ENCODE measurements at places on chromosomes 13 and 19.

GRCh38 chr13:35855531-35856019 is 275.6 kb downstream of the DCLK1 start:
- DNase-seq: no peak

DNA sequence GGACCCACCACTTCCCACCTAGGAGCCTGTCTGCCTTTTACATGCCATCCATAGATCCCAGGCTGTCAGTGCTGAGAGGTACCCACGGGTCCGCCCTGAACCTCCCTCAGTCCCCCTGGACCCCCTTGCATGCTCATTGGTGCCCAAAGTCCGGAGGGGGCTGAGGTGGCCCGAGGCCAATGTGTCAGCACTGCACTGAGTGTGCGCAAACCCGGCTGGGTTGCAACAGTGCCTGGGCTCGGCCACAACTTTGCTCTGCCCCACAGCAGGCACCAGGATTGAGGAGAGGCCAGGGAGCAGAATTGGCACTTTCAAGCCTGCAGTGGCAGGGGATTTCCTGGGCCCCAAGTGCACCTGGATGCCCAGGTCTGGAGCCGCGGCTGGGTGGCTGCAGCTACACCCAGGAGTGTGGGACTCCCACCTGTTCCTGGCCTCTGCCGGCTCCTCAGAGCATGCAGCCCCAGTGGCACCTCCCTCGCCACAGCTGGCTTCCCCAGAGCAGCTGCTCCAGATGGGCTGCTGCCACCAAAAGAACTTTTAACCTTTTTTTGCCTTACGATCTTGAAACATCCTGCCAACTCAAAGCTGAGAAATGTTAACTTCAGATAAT is 837.0 kb downstream of the SLITRK6 start:
- DNase-seq: no peak

DNA sequence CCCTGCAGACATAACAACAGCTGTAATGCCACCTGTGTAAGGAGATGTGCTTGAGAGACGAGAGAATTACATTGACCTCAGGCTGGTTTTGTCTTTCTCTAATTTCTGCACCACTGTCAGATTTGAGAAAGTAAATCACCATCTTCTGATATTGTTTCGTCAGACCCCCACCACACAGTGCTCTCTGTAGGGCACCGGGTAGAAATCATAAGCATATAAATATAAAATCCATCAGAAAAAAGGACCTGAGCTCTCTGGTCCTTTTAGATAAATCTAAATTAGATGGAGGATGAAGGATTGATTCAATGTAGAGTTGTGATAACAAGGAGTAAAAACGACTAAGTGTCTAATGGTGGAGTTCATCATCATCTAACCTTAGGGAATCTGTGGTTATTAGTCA is 1981.0 kb upstream of the PRR20A start:
- no peak for DNase-seq

DNA sequence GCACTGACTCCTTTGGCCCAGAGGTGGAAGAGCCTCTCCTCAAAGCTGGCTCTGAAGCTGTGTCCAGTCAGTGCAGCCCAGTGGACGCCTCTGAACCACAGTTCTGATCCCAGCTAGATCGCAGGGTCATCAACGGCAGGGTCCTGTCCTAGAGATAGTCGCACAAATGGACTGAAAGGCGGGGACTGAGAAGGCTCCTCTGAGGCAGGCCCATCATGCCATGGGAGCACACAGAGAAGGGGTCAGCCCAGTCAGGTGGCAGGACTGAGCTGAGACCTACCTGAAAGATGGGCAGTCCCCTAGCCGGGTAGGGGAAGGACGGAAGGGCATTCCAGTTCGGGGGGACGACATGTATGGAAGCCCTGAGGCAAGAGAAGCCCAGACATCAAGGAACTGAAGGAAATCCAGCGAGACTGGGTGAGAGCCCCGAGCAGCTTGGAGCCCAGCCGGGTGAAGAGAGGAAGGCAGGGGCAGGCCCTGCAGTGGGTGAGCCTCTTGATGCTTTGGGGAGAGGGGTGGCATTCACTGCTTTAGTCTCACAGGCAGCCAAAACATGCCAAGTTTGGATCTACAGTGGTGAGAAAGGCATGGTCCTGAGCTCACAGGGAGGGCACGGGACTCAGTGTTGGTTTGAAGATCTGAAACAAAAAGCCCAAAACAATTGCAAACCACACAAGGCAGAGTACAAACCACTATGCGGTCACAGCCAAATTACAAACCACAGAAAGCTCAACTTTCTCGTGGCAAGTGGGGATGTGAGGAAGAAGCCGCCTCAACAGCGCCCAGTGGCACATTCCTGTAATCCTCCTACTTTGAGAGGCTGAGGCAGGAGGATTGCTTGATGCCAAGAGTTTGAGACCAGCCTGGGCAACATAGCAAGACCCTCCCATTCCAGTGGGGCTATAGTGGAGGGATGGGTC is 10.0 kb downstream of the CALM3 start:
- no peak for DNase-seq

DNA sequence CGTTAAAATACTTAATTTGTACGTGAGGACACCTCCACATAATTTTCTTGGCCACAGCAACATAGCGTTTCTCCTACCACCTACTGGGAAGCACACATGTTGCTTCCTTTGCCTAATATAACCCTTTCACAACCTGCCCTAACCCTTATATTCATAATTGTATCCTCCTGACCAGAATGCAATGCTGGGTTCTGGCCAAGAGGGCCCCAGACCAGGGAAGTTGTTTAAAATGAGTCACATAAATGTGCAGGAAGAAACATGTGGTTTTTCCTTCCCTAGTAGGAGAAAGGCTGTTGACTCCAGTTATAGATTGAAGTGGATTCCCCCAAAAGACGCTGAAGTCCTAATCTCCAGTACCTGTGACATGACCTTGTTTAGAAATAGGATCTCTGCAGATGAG is 187.3 kb downstream of the NUFIP1 start:
- no peak for DNase-seq

- no peak for DNase-seq
Measured at GRCh38 chr19:34308381-34309367, 54.3 kb downstream of the GARRE1 start.

DNA sequence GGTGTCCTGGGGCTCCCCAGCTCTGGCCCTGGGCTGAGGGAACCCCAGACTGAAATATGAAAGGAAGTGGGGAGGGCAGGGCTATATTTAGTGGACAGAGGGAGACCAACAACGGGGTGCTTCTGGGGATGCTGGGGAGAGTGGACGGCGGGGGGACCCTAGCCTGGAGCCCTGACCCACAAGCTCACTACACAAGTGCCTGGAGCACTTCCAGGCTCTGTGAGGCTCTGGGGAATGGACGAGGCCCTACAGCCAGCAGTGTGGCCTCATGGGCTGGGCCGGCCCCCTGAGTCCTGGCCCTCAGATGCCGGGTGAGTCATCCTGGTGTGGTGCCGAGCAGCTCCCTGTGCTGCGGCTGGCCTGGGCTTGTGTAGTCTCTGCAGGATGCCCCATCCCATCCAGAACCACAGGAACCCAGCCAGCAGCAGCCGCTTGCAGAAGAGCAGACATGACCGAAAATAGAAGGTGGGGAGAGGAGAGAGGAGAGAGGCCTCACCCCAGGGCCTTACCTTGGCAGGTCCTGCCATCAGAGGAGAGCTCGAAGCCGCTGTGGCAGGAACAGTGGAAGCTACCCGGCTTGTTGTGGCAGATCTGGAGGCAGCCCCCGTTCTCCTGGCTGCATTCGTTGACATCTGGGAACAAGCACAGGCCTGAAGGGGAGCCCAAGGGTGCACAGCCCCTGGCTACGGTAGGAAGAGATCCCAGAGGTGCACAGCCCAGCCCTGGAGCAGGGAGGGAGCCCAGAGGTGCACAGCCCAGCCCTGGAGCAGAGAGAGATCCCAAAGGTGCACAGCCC is 26.1 kb downstream of the GAS6 start:
- no peak for DNase-seq

DNA sequence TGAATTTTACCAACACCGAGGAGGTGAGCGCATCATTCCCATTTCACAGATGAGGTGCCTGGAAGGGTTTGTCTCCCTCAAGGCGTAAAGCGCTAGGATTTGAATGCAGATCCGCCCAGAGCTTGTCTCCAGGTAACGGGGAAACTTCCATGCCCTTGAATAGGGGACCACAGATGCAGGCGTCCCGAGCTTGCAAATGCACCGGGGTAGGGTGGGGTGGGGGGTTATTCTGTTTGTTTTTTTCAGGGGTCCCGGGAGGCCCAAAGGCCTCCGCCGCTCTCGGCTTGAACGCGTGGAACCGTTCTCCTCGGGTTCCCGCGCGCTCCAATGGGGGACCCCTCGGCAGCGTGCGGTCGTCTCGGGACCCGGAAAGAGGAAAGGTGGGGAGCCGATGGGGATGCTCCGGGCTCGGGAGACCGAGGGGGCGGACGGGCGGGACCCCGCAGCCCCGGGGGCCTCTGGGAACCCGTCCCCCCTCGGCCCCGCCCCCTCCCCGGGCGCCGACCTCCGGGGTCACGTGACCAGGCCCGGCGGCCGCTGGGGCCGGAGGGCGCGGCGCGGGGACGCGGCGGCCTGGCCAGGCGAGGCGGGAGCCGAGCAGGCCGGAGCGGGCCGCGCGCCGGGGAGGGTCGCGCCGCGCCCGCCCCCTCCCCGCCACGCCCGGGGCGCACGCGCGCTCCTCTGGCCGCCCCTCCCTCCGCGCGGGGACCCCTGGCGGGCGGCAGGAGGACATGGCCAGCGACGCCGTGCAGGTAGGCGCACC is at the start of gene PKN1:
TSS of gene PKN1 (plus strand) at position 516 of the 763 bp plus-strand sequence. CDS start at position 732, 216 bp downstream.
- DNase-seq: no peak

GRCh38 chr13:67004511-67004910 is 225.6 kb downstream of the PCDH9 start:
- DNase-seq: no peak

DNA sequence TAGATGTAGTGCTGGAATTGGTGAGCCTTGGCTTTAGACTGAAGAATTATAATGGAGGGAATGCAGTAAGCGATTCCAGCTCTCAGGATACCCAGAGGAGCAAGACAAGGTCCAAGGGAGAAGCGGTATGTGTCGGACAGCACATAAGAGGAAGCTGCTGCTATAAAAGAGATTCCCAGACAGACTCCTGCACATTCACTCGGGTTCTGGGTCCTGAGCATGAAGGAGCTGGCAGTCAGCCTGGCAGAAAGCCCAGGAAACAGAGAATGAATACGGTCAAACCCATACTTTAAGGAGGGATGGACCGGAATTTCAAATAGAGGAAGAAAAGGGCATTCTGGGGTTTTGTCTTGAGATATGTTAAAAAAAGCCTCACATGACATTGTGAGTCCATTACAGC is 308.3 kb downstream of the DNAJC15 start:
- no peak for DNase-seq

DNA sequence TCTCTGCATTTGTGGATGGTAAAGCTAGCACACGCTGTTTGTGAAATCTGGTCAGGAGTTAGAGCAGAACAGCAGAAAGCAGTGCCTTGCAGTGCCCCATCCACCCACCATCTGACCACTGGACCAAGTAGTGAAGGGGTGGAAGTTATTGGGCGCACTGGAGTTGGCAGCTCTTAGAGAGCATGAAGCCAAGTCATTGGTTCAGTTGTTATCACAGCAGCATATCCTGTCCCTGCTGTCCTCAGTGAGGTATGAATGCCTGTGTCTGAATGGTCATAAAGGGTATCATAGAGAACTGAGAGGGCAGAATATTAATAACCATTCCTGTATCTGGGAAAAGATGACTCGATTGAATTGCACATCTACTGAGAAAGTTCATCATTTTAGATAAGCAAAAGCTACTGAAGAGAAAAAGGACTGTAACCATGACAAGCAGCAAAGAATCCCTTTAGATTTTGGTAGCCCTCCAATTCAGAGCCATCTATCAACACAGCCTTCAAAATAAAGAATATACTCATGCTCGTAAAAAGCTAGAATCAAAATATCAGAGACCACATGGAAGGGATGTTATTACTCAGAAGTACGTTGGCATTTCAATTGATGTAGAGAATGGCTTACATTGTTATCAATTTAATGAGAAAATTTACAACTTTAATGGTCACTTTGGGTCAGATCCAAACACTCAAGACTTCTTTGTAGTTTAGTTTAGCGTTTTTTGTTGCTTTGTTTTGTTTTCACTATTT is 919.0 kb downstream of the EFNB2 start:
- no peak for DNase-seq

- DNase-seq: no peak
Measured at GRCh38 chr19:3660493-3661219, 34.1 kb upstream of the CACTIN start.

DNA sequence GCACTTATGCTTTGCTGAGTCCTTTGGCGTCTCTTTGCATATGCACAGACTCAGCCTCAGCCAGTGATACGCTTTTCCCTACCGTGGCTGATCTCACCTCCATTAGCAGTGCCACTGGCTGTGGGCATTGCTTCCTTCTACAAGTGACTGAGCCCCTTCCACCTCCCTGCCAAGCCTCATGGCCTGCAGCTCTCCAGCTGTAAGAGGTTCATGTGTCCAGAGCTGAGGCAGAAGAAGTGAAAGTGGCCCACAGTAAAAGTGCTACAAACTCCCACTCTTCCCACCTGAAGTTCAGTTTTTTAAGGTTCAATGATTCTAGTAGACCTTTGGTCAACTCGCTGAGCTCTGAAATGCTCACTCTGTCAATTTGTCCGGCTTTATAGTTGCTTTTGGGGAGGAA is 44.7 kb downstream of the SMARCA4 start:
- DNase-seq: no peak

DNA sequence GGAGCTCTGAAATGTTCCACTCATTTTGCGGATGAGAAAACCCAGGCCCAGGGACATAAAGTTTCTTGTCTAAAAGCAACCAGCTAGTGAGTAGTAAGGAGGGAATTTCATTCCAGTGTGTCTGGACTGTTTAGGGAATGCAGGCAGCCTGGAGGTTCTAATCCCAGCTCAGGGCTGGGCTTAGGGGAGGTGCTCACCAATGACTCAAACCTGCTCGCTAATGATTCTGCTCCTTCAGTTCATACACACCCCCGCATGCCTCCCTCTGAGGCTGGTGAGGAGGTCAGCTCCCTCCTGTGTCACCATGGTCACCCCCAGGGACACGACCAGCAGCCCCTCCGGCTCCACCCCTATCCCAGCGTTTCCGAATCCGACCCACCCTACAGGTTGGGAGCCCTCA is 34.6 kb downstream of the CYP4F2 start:
- DNase-seq: no peak

- DNase-seq: no peak
Measured at GRCh38 chr19:8340341-8341096, 2.5 kb downstream of the KANK3 start.

DNA sequence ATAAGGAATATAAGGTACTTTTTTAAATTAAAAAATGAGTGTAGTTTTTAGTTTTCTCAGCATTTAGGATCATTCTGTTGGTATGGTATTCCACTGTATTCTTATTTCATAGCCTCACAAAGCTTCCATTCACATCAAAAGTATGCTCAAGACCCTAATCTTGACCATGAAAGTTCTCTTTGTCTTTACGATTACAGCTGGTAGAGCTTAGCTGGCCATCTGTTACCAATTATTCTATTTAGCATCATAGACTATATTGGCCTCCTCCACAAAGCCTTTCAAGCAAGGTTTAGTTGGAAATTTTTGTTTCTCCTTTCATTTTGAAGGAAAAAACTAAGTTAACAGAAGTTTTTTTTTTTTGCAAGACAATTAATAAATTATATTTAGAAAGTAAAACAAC is 245.1 kb downstream of the KCTD12 start:
- DNase-seq: no peak
